ENCODE measurements at places on chromosomes 6 and 20.

- peak; percentile 52 for DNase-seq
Observed at GRCh38 chr6:9539231-9539755, 875.6 kb downstream of the TFAP2A start.

DNA sequence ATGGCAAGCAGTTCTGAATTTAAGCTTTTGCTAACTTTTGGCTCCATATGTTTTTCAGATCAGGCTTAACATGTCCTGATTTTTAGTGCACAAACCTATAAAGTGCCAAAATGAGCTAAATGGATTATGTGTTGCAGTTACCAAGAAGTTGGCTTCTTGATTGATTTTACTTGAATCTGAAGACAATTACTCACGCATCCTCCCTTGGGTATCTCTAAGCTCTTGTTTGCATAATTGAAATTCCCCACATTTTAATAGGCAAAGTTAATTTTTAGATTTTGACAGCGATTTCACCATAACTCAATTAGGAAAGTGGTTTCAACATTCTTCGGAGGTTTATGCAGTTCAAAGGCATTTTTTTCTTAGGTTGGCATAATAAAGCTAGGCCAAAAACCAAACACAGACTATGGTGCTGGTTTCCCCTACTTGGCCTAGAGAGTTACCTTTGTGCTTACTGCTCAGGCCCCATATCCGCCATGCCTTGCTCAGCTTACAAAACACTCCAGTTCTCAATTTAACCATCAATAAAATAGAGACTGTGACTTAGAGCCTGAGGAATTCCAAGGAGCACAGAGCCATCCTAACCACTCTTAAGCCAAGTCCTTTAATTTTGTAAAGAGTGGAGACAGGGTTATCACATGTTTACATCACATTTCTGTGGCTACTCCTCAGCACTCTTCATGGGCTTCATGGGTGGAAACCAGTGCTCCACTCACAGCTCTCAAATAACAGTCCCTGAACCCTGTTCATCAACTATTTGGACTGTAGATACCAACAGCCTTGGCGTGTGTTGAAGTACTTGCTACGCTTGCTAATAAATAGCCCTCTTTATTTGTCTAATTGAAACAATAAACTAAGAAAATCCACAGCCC lies 32.1 kb downstream of the LAMA4 start:
- DNase-seq: no peak

GRCh38 chr6:139430899-139431601 lies 56.6 kb upstream of the CITED2 start:
- peak; percentile 24 for DNase-seq

- DNase-seq: peak; percentile 40
Observed at GRCh38 chr6:143176090-143177021, 115.7 kb downstream of the AIG1 start.

- DNase-seq: no peak
Observed at GRCh38 chr6:6003621-6004366, 2.9 kb downstream of the NRN1 start.

DNA sequence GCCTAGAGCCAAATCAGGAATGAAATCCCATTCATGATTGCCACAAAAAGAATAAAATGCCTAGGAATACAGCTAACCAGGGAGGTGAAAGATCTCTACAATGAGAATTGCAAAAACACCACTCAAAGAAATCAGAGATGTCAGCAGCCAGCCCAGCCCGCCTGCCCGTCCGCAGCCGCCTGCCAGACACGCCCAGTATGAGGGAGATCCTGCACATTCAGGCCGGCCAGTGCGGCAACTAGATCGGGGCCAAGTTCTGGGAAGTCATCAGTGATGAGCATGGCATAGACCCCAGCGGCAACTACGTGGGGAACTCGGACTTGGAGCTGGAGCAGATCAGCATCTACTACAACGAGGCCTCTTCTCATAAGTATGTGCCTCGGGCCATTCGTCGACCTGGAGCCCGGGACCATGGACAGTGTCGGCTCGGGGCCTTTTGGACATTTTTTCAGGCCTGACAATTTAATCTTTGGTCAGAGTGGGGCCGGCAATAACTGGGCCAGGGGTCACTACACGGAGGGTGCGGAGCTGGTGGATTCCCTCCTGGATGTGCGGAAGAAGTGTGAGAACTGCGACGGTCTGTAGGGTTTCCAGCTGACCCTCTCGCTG lies 13.4 kb downstream of the GABRR2 start:
- no peak for DNase-seq

DNA sequence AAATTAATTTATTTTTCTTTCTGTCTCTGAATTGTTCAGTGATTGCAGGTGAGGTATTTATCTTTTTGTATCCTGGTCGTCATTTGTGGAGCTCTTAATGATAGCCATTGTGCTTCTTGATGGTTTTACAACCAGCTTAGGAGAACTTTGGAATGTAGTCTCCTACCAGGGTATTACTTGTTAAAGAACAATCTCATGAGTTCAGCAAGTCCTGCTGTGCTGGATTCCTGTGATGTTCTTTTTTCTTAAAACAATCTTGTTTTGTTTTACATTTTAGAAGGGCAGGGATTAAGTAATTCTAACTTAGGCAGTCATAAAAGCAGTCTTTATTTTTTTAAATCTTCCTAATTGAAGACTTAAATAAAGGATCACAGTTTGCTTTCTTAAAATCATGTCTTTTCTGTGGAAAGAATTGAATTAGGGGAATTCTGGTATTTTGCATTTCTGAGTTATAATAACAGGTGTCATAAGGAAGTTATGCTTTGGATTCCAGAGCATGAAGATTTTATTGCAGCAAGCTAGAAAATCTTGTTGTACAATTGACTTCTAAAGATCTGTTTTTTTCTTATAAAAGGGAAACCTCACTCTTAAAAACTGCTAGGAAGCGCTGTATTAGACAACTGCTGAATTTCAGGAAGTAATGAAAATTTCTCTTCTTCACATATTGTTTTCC lies 23.7 kb downstream of the RIOK1 start:
- no peak for DNase-seq

DNA sequence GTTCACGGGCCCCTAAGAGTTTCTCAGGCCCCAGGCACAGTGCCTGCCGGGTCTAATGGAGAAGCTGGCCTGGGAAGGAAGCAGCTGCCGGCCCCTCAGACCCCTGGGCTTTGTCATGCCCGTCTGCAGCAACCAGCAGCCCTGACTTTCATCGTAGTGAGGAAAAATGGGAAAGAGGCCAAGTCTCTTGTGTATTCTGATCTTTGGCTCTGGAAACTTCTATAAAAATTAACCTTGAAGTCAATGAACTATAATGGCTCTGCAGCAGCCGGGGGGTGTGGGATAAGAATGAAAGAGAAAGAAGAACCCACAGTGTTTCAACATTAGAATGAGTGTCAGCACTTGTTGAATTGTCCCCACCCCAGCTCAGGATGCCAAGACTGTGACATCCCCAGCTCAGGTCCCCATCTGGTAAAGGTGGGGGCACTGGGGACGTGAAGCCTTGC lies 12.9 kb downstream of the TGM2 start:
- DNase-seq: peak; percentile 66

DNA sequence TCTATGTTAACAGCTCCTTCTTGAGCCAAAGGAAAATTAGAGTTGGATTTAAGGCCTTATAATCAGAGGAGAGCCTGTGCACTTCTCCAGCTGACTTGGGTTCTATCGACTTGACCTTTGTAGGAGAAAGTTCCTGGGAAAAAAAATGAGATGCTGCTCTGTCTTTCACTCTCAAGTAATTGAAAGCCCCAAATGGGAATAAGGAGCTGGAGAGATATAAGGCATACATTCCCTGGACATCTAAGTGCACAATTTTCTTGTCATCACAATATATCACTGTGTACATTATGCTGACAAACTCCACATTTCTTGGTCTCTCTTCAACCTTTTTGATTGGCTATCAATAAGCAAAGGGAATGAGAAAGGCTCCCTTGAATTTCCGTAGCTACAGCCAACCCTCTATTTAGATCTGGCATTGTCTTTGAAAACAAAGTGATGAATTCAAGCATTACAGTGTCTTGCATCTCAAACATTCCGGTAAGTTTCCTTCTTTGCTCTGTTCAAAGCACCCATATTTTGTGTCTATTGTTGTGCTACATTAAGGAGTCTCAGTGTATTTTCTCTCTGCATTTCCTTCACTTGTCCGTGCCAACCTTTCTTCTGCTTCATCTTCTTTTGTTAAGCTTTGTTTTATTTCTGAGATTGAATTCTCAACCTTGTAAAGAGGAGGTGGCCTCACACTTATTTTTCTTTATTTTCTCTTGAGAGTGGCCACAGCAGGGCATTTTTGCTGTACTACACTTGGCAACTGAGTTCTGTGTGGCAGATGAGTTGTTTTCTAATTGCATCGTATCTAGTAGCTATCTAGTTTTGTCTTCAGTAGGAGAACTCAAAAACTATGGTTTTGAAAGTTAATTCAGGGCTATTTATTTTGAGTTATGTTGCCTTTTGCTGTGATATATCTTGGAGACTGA lies 450.3 kb upstream of the MAN1A1 start:
- DNase-seq: peak; percentile 11

DNA sequence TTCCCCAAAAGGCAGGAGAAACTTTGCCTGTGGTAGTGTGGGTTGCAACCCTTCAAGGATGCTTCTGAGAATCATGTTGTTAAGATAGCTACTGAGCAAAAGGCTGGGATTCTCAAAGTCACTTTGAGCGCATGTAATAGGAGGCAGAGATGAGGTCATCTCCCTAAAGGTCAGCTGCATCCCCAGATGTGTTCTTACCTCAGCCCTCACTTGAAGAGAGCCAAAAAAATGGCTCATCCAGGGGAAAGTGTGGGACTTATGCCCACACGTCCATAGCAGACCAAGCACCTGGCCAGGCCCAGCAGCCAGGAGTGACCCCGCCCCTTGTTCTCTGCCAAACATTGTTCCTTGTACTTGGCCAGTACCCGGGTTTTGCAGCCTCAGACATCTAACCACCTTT lies 187.0 kb upstream of the BMP2 start:
- no peak for DNase-seq

DNA sequence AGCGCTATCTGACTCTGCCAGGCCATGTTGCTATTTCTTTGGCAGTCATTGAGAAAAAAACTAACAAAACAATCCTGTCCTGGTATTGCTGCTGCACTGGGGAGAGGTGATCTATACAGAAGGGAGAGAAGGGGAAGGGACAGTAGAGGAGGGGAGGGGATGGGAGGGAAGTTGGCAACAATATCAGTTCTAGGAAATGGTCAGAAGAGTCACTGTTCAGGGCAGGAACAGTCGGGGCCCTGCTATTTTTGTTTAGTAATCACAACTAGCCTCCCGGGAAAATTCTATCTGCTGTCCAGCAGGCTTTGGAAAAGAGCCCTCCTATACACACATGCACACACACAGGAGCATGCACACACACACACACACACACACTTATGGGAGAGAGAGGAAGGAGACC lies 142.3 kb upstream of the CARMIL1 start:
- no peak for DNase-seq

DNA sequence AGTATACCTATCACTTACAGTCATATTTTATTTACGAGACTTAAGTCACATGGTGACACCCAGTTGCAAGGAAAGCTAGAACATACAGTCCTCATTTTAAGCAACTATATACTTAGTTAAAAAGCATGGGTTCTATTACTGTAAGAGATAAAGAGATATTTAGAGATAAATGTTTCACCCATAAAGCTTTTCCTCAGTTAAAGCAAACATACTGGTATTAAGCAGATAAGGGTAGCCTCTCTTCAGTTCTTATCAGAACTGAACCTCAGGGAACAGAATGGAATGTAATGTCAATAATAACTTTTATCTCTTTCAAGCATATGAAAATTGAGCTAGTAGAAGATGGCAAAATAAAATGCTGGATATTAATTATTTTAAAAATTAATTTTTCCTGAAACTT lies 9.9 kb upstream of the ASCC3 start:
- no peak for DNase-seq

- DNase-seq: no peak
Observed at GRCh38 chr20:16004108-16004854, 569.0 kb downstream of the KIF16B start.

DNA sequence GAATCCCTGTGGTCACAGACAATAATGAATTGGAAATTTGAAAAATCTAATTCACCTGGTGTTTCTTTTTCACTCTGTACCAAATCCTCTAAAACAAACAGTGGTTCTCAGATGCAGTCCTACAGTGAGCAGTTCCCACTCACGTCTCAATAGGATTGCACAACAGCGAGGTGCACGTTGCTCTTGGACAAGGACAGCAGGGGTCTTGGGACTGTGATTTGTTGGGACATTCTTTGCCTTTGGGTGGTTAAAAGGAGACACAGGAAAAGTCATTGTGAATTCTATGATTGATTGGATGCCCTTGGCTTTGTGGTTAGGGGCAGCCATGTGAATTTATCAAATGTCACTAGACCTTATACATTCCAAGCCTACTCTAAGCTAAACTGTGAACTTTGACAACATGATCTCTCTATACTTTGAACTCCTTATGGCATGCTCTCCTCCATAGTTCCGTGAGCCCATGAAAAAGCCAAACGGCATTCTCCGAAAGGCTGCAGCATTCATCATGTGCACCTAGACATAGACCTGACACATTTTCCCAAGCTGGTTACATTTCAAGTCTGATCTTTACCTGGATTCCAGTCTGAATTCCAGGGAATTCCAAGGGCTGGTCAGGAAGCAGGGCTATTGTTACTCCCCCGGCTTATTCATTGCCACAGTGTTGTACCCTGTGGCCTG lies 647 bp downstream of the UNC93A start:
- no peak for DNase-seq

GRCh38 chr20:5402903-5403531 lies 86.3 kb upstream of the PROKR2 start:
- peak; percentile 53 for DNase-seq

DNA sequence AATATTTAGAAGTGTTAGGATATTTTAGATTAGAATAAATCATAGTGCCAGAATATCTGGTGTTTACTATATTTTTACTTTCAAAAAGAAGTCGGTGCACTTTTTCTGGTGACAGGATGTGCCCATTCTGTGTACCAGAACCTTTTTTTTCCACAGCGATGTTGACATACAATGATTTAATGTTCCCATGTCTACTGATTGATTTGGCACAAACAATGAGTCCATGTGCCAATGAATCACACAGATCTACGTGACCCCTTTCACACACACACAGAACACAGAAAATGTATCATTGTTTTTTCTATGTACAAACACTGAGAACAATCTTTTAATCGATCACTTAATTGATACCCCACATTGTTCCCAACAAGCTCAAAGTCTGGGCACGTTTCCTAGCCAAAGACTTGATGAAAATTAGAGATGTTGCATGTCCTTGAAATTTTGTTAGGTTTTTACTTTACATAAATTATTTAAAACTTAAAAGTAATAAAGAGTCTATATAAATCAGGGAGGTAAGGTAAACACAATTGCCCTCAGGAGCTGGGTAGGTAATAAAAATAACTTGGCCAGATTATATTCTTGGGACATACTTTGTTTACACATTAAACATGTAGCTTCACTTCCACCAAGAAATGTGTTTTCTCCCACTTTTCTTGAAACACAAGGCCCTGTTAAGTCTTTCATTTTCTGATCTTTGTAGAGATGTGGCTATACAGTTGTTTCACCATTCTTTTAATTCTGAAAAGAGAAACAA lies 36.4 kb upstream of the SOX4 start:
- peak; percentile 79 for DNase-seq

DNA sequence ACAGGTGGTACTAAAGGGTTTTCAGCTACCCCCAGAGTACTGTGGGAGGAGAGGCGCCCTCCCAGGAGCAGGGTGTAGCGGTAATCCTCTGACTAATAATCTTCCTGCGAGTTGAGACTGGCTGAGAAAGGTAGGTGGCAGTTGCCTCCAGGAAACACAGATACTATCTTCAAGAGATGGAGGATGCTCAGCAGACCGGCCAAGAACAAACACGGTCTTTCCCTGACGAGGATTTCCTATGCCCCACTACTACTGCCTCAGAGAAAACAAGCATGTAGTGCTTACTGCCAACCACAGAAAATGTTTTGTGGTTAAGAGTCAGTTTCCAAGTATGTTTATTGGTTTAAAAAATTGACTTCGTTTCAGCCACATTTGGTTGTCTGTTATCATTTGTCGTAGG lies 26.8 kb downstream of the C6orf89 start:
- DNase-seq: no peak

- peak; percentile 25 for DNase-seq
Observed at GRCh38 chr20:34927736-34928135, 27.9 kb downstream of the GSS start.

Data from NCI-H69 (cell line).